SK-N-SH (cell line): ENCODE measurements at places on chromosomes 1 and 21. TPM values are rescaled to one million over a fixed set of nuclear protein-coding genes. Genes with fewer than 3 reads are reported as not detected.

DNA sequence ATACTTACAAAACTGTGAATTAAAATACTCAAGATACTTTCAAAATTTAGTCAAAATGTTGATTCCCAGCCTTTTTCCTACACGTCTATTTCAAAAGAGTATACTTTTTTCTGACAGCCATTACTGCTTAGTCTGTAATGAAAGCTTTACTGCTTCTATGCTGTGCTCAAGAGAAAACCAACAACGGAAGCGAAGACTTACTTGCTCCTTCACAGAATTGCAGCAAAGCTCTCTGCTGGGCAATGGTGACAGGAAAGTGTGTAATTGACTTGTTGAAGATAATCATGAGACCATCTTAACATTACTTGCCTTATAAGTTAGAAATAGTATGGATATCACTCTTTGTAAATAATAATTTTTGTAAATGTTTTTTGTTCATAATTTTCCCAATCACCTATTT is 1.7 kb upstream of the DYNLT5 start:
- no peak for DNase-seq
- H3K4me3 ChIP-seq = no peak overlapping the region
- H3K4me1 ChIP-seq = no peaks in the 10 kb centered on the region; the same call in 1 of the 2 replicates
- no peaks in the 10 kb centered on the region for H3K27me3 ChIP-seq

- DNase-seq = no peak
- no peak overlapping the region for H3K27ac ChIP-seq
- H3K27me3 ChIP-seq = no peaks in the 10 kb centered on the region
- no peaks in the 10 kb centered on the region for H3K4me1 ChIP-seq
- no peaks in the 10 kb centered on the region for H3K36me3 ChIP-seq
Measured at GRCh38 chr1:14760780-14761179, 162.3 kb downstream of the KAZN start.

GRCh38 chr1:17251701-17252376 is 2.9 kb downstream of the PADI3 start:
- H3K27me3 ChIP-seq = no peaks in the 10 kb centered on the region
- no peak overlapping the region for H3K4me3 ChIP-seq
- H3K27ac ChIP-seq = no peak overlapping the region
- no peaks in the 10 kb centered on the region for H3K36me3 ChIP-seq

SAMD11 gene
- 2.1 and 3.7 TPM in 2 replicates for polyA plus RNA-seq

DNA sequence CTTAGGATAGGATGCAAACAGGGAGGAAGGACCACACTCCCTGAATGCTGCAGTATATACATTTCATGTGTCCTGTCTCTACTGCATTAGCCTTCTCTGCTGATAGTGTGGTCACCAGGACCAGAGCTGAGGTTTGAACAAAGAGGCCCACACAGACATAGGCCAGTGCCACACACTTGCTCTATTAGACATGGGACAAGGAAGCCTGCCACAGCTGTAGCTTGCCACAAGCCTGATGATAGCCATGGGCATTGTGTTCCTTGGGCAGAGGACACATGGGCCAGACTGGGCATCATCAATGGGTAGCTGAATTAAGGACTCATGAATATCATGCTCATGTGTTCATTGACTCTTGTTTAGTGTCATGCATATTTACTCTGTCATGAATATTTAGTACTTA is 10.4 kb downstream of the CAMSAP2 start:
- no peaks in the 10 kb centered on the region for H3K36me3 ChIP-seq
- DNase-seq = no peak

DNA sequence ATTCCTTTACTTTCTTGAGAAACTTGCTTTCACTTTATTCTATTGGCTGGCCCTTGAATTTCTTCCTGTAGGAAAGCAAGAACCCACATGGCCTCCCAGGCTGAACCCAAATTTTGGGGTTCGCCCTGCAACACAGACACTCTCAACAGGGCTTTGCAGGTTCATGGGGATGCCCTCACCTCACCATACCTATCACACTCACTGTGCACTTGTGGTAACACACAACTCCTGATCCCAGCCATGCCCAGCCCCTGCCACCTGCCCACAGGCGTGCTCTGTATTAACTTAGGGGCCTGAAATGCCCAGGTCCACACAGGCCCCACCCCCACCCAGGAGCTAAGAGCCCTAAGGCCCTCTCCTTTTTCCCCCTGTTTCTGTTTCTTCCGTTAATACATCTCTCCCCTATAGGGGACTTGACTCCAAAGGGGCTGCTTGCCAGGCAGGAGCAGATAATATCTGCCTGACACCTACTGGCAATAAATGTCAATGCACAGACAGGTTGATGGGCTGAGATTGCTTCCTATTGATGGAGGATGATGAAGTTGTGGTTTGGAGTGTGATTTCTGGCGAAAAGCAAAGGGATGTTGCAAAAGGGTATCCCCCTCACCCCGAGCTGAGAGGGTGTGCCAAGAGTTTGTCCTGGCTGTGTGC is 171.5 kb downstream of the AJAP1 start:
- H3K4me3 ChIP-seq = no peak overlapping the region
- H3K36me3 ChIP-seq = no peaks in the 10 kb centered on the region
- H3K27me3 ChIP-seq = no peaks in the 10 kb centered on the region
- no peaks in the 10 kb centered on the region for H3K4me1 ChIP-seq

RGS16 gene
- 0.79 and 1.7 TPM in 2 replicates for polyA plus RNA-seq

DNA sequence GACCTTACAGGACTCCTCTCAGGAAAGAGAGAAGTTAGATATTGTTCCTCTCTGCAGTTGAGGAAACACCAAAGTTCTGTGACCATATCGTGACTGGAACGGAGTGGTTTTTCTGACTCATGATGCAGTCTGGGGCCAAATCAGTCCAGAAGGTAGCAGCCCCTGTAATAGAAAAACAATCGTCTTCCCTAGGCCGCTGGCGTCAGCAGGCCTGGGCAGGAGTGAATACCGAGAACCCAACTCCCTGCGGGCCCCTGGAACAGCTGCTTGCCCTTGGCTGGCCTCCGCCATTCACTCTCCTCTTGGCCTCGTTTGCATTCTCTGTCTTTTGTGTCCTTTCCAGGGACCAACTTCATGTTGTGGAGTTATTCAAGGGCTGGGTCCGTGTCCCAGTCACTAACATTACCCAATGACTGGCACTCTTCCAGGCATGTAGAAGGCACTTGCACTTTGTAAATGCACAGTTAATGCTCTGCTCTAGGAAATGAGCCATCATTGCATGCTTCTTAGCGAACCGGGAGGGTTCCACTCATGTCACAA is 10.9 kb upstream of the CD101 start:
- no peak overlapping the region for H3K4me3 ChIP-seq
- no peaks in the 10 kb centered on the region for H3K27me3 ChIP-seq
- H3K4me1 ChIP-seq = no peaks in the 10 kb centered on the region
- no peaks in the 10 kb centered on the region for H3K36me3 ChIP-seq
- no peak overlapping the region for H3K27ac ChIP-seq
- DNase-seq = no peak
